ENCODE measurements at places on chromosomes 11 and 22.
A peak's percentile ranks its signal among the peaks of the same experiment; 100 is the strongest.

GRCh38 chr11:4960877-4961276 is 5.4 kb upstream of the OR51A2 start:
- no peak for DNase-seq

GRCh38 chr11:64364911-64365310 is 5.9 kb downstream of the RPS6KA4 start:
- no peak for DNase-seq

- DNase-seq, result no peak
These were observed 14.7 kb downstream of the MGAT3 start for GRCh38 chr22:39471381-39472141.

DNA sequence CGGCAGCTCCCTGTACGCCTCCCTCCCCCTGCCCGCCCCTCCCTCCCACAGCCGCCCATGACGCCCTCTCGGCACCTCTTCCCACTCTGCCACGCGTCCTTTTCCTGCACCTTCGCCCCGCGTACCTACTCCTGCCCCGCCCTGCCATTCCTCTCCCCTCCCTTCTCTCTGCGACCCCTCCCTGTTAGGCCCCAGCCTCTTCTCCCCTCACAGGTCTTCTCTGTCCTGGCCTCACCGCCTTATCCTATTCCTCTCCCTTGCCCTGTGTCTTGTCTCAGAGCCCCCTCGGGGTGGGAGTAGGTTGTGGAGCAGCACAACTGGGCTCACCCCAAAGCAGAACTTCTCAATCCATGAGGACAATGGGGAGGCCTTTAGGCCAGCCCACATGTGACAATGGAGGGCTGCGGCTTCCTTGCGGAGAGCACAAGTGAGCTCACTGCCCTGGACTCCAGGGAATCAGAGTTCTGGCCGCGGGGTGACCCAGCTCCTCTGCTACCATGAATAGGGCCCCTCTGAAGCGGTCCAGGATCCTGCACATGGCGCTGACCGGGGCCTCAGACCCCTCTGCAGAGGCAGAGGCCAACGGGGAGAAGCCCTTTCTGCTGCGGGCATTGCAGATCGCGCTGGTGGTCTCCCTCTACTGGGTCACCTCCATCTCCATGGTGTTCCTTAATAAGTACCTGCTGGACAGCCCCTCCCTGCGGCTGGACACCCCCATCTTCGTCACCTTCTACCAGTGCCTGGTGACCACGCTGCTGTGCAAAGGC is 539 bp downstream of the SLC35C1 start:
- DNase-seq, result peak; percentile 44

GRCh38 chr11:2122222-2122906 is 16.8 kb downstream of the IGF2 start:
- DNase-seq, result peak; percentile 31

DNA sequence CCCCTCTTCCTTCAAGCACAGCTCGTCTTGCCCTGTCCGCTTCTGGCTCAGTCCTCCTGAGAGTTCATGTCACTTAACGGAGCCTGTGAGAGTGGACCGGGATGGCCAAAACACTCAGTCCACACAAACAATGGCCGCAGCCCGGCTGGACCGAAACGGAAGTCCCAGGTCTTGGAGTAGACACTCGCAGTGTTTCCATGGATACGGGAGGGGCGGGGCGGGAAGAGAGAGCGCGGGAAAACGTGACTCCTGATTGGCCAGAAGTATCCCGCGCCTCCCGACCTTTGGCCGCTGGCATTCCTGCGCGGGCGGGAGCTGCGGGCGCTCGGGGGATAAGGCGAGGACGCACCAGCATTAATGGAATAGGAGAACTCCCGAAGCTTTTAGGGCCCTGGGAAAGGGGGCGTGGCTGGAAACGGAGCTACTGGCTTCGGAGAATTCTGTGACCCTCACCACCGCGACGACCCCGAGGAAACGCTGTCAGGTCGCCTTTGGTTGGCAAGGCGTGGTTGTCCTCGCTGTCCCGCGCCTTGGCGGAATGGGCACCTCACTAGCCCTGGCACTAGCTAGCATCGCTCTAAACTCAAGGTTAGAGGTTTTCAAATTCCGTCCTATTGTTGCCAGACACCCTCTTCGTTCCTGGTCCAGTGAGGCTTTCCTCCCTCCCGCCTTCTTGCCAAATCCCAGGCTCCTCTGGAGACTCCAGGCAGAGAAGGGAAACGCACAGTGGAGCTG is at the start of the genes NLRP14 and ZNF214:
TSS of gene NLRP14 (plus strand) at position 297 of the 735 bp plus-strand sequence. CDS start 18,108 bp downstream, outside the sequence.
TSS of gene ZNF214 (minus strand) at position 164 of the 735 bp plus-strand sequence. CDS start 17,511 bp downstream, outside the sequence.
- DNase-seq, result peak; percentile 90

DNA sequence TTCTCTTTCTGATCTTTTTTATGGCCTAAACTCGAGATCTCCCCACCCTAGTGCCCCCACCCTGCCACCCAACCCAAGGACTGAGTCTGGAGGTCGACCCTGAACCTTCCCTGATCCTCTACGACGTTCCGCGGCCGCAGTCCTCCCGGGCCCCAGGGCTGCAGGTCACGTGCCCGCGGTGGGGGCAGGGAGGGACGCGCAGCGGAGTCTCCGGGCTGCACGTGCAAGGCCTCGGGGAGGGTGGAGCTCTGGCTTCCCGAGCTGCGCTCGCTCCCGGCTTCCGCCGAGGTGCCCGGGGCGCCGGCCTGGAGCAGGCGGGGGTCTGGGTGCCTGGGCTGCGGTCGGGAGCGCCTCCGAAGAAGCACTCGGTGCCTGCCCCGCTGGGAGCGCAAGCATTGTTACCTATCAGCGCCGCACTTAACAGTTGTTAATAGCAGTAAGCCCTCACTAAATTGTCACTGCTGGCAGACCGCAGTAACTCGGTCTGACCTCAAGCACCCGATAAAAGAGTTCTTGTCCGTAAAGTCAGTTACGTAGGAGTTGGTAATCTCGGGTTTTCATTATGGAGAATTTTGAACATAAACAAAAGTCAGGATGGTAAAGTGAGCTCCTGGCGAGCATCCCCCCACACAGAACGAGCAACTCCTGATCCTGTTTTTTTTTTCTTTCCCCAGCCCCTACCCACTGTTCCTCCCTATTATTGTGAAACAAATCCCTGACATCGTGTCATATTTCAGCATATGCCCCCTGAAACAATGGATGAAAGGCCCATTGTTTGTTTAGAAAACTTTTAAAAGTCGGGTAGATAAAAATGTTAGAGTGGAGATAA is 69.7 kb upstream of the EP300 start:
- peak; percentile 79 for DNase-seq

GRCh38 chr11:64546600-64546999 is 44.4 kb upstream of the SLC22A12 start:
- DNase-seq, result no peak

GRCh38 chr22:24208012-24208749 is 26.9 kb downstream of the SUSD2 start:
- peak; percentile 92 for DNase-seq

DNA sequence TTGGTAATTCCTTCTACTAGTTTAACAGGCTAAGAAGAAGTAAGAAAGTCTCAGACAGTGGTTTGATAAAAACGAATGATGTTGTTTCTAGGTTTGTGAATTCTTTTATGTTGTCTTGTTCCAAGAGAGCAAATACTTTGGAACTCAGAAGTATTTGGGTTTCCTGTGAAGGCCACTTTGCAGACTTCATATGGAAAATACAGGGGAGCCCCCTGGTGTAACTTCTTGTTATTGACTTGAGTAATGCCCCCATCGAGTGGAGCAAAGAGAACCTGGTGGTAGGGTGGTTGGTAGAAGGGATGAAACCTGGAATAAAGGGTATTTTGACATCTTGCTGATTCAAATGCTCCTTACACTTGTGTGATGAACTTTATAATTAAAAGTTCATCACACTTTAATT is 40.0 kb upstream of the PTH start:
- DNase-seq, result peak; percentile 6

DNA sequence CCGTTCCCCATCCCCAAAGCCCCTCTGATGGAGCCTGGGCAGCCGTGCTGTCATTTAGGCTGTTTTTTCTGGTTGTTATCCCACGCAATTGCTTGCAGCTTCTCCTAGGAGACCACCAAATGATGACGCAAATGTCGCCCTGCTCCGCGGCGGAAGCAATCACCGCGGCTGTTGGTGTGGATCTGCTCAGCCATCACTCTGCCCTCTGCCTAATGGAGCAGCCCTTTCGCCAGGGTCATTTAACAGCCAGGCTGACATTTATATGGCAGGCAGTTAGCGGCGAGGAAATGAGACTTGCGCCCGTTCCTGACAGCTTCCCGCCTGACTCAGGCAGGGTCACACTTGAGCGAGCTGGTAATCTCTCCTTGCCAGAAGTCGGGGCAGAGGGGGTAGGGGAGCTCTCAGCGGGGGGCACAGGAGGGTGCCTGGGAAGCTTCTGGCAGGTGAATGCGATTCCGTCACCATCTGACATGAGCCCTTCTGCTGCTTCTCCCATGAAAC is 97.9 kb upstream of the RTL6 start:
- no peak for DNase-seq

GRCh38 chr11:65489706-65490320 is 9.0 kb upstream of the MALAT1 start:
- DNase-seq, result peak; percentile 89

DNA sequence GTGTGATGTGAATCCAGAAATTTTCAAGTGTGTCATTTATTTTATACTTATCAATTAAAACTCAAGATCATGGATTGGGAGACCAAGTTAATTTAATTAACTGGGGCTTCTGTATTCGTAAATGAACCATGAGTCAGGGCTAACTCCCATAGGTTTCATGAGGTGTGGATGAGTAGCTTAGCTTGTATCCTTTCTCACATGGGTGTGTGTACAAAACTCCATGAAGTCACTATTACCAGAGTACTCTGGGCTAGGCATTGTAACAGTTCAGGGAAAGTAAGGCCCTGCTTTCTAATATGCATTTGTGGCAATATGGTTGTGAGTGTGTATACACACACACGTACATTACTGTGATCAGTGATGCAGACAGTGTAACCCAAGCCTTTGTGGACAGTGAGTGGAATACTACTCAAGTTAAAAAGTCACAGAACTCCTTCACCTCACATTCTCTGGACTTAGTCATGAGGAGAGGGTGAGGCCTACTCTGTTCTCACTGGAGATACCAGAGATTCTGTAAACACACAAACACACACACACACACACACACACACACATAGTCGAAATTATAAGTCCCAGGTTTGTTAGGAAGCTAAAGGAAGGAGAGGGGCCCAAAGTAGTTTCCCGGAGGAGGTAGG is 3.5 kb downstream of the CNTF start:
- DNase-seq, result no peak

- no peak for DNase-seq
These were observed 10.9 kb upstream of the TNNT3 start for GRCh38 chr11:1908618-1909017.

- no peak for DNase-seq
These were observed 16.2 kb upstream of the ADSL start for GRCh38 chr22:40330086-40330485.

DNA sequence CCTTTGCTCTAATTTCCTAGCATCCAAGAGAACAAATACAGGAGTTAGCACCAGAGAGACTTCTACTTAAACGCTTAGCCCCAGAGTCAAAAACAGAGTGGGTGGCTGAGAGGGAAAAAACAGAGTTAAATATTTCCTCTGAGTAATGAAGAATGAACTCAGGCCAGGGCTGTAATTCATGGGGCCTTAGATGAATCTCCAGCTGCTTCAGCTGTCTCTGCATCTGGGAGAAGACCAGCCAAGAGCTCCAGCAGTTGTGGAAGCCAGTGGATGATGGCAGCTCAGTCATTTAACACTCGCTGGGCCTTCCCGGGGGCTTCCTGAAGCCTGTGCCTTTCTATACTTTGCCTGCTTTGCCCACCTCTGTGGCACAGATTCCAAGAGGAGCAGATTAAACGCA is 5.7 kb upstream of the ADAMTS15 start:
- no peak for DNase-seq

- no peak for DNase-seq
These were observed 48.2 kb downstream of the RTN4R start for GRCh38 chr22:20219667-20220628.

DNA sequence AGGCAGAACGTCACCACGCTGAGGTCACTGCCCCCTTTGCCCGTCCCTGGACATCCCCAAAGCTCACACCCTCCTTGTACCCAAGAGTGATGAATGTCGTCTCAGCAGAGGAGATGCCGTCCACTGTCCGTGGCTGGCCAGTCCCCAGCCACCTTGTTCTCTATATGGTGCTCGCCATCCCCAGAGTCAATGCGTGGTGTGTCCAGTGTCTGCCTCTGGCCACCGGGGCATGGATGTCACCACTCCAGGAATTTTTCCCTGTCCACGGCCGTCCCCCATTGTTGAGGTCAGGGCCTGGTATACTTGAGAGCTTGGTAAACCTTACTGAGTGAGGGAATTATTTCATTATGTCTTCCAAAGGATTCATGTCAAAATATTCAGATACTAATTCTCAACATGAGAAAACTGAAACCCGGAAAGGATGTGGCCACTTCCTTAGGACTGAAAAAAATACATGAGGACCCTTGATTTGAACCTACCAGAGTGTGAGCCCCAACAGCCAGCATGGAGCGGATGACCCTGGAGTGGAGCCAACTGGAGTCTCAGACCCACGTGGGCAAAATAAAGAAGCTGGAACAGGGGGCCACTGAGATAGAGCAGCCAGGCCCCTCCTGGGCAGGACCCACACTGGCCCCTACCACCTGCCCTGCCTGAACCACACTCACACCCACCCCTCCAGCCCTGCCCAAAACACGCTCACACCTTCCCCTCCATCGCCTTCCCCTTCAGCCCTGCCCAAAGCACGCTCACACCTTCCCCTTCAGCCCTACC is 376.4 kb downstream of the BRD1 start:
- no peak for DNase-seq

- no peak for DNase-seq
These were observed 309.7 kb upstream of the MTNR1B start for GRCh38 chr11:92659793-92660192.

- no peak for DNase-seq
These were observed 10.4 kb downstream of the GALNT18 start for GRCh38 chr11:11611381-11611780.

DNA sequence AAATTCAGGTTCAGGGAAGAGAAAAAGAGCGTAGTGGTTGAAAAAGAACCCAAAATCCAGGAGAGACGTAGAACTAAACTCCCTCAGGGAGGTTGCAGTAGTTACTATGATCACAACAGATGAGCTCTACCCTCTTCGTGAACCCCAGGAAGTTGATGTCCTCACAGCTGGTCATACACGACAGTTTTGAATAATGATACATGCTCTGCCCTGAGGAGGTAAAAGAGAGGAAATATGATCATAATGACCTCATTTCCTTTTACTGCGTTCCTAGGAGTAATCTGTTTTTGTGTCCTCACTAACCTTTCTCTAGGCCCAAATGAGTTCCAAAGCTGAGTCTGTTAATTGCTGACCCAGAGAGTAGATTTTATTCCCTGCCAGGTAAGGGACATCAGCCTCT is 1.3 kb downstream of the PATE2 start:
- DNase-seq, result no peak

GRCh38 chr22:25447067-25447685 is 117.3 kb upstream of the GRK3 start:
- peak; percentile 72 for DNase-seq

DNA sequence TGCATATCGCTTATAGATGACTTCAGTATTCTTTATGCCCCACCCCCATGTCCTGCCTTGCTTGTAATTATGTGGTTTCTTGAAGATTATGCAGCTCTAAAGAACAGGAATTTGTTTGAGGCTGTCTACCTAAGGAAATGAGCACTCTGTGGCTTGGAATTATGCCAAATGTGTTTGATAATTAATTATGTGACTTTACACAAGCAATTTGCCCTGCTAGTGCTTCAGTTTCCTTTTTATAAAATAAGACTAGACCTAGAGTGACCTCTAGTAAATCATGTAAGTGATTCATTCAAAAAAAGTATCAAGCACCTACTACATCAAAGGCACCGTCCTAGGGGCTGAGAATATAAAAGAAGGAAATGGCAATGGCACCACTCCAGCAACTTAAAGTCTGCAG is 491.5 kb upstream of the KIRREL3 start:
- no peak for DNase-seq

Measured in HepG2 (cell line).